ENCODE measurements at places on chromosomes 2 and 18.

GRCh38 chr2:140457483-140457882, 1673.3 kb downstream of the LRP1B start:
- DNase-seq = no peak

DNA sequence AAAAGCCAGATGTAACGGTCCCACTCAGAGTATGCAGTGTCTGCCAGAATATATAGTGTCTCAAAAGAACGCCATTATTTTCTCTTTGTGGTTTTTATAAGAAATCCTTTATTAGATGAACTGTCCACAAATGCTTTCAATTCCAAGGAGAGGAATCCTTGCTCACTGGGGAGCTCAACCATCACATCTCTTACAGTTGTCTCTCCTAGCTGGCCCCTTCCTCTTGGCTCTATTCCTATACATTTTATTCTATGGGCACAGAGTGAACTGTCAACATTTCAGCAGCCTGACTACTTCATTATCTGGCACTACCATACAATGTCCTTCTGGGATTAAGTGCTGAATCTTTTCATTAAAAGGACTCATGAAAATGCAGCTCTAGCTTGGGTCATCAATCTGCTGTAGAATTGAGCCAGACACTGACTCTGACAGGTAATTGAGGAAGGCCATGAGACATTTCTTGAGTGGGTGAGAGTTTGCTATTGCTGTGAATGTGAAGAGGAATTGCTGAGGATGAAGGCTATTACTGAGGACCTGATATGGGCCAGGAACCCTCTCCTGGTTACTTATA, 96.5 kb upstream of the THOC1 start:
- no peak for DNase-seq

DNA sequence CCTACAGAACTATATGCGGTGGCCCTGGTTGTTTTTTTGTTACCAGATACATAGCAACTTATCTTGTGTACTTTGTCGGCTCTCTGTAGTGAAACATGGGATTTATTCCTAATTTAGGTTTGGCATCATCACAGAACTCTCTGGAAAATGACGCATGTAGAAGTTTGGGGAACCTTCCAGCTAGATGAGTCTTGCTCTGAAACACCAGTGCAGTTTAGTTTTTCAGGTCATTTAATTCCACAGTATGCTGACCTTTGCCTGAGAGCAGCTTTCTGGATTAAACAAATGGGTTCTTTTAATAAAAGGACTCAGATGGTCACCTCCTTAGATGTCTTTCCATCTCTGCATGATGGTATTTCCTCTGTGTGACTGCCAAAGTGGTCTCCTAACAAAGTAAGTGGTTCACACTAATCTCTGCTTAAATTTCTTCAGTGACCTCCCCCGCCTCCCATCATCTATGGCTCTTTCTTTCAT, 39.9 kb downstream of the MYO3B start:
- DNase-seq = no peak

DNA sequence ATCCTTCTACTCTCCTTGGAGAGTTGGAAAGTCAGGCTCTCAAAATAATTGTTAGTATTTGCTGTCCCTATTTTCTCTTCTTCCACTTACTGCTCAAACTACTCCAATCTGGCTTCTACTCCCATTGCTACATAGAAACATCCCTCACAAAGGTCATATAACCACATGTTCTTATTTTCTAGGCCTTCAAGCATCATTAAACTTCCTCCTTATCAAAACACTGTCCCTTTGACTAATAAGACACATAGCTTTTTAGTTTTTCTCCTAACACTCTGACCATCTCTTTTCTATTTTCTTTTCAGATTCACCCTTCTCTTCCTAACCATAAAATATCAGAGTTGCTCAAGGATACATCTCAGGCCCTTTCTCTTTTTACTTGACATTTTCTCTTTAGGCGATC, 148.3 kb downstream of the MBD2 start:
- DNase-seq = no peak

DNA sequence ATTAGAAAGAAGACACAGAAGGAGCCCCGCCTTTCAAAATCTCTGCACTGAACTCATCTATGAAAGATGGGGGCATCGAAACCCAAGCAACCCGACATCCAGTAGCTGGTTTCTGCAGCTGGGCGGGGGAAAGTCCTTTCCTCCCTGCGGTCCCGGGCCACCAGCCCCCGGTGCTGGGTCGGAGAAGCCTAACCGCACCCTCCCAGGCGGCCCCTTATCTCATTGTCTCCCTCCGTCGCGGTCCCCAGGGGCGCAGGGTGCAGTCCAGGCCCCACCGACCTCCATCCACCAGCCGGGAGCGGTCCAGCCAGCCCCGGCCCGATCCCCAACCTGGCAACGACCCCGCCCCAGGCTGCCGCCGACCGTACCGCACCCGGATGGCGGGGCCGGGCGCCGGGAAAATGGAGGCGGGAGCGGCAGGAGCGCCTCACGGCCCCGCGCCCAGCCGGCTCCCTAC, 452 bp downstream of the RAPH1 start:
- DNase-seq = peak; percentile 69

DNA sequence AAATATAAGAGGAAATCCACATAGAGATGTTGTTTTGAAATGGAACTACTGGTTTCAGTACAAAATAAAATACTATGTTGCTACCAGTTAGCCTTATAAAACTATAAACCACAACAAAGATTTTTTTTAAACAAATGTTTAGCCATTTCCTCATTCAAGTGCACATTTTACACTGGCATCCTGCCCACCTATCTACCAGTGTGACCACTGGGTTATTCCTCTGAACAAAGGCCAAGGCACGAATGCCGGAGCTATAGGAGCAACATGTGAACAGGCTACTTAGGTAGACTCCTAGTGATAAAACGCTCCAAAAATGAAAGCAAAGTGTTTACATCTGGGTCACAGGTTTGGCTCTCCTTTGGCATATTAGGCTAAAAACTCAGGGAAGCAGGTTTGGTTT, 31.8 kb upstream of the SULT1C4 start:
- no peak for DNase-seq

DNA sequence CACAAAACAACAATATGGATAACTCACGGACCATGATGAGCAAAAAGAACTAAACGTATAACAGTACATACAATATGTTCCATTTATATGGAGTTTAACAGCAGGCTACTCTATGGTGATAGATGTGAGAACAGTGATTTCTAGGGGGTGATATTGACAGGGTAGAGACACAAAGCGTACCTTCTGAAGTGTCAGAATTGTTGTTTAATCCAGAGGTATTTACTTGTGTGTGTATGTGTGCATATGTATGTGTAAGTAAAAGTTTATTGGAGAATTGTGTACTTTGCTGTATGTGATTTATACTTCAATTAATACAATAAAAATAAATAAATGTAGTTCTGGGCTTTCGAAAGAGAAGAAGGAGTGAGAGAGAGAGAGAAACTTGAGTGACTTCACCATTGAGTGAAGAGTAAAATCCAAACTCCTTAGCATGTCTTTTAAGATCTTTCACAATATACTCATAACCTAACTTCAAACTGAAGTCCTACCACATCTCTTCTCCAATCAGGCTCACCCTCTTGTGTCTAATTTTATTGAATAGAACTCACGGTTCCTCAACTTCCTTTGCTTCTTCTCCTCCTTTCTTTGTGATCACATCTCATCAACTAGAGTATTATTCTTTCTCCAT, 126.0 kb upstream of the KLF7 start:
- DNase-seq = no peak

- DNase-seq = no peak
Observed at GRCh38 chr2:178152033-178152432, 39.8 kb downstream of the RBM45 start.

GRCh38 chr2:17615728-17616351, 75.3 kb downstream of the VSNL1 start:
- no peak for DNase-seq

DNA sequence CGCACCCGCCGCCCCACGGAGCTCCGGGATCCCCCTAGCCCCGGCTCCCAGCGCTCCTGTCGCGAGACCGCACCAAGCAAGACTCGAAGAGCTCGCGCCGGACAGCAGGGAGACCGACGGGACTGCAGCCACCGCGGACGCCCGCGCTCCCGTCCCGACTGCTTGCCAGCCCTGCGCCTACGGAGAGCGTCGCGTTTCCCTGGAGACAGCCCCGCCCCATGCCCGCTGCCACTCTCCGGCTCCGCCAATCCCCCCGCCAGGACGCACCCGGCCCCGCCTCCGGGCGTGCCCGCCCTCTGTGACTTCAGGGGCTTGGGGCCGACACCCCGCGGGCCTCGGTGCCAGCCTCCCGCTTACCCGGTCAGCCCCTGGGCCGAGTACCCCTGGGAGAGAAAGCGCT, at the start of gene ANKMY1:
ANKMY1 (minus strand) TSS at position 181 of the 400 bp plus-strand sequence. CDS start 653 bp downstream, outside the sequence.
- peak; percentile 80 for DNase-seq

GRCh38 chr2:224778474-224778877, 62.3 kb upstream of the CCDC195 start:
- peak; percentile 65 for DNase-seq

DNA sequence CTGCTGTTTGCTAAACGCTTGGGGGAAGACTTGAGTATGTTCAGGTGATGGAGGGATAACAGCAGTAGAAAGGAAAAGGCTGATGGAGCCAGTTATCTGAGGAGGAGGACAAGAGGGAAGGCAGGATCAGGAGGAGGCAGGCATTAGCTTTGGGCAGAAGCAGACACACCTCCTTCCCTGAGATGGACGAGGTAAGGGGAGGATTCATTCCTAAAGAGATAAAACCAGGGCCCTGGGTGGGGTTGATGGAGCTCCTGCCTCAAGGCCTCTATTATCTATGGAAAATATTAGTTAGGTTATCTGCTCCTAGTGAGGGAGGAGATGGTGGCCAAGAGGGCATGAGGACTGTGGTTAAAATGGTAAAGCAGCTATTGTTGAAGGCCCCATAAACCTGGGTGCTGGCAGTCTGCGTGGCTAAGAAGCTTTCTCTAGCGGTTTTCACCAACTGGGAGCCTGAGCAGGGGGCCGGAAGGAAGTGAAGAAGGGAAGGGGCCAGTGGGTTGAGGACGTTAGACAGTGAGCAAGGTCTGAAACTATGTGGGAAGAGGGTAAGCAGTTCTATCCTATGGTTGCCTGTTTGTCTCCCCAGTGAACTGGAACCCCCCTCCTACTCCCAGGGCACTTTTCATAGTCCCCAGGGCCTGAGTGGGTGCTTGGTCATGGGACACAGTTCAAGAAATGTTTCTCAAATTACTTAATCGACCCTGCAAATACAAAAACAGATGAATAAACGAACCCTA, 56.6 kb upstream of the HK2 start:
- no peak for DNase-seq

DNA sequence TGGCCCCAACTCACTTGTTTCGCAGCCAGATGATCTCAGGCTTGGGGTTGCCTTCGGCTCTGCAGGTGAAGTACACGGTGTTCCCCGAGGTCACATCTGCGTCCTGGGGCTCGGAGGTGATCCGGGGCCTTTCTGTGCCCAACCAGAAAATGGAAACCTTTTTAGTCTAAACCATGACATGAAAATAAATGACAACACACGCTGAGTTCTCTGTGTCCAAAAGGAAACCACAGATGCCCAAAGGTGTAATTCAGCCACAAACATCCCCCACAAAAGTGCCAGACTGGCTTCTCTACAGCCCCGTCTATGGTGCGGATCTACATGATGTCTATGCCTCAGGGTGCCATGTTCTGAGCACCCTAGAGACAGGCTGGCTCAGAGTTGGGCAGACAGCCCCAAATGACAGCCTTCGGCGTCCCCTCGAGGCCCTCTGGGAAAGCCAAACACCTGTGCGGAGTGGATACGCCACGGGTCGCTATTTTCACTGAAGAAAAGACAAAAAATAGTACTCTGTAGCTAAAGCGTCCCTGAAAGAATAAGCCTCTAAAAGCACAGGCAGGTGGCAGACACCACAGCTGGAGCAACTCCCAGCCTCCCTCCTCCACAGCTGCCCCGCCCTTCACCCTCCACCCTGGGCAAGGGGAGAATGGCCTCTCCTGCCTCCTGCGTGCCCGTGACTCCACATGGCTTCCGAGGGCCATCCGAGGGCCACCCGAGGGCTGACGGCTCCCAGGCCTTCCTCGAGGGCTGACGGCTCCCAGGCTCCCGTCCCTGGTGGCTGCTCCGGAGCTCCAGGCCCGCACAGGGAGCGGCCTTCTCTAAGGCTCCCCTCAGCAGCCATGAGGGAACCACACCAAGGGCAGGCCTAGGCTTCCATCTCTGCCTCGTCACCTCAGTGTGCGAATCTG, 67.1 kb downstream of the PXDN start:
- DNase-seq = no peak

- DNase-seq = no peak
Observed at GRCh38 chr2:26585100-26585499, 56.1 kb downstream of the CIB4 start.

DNA sequence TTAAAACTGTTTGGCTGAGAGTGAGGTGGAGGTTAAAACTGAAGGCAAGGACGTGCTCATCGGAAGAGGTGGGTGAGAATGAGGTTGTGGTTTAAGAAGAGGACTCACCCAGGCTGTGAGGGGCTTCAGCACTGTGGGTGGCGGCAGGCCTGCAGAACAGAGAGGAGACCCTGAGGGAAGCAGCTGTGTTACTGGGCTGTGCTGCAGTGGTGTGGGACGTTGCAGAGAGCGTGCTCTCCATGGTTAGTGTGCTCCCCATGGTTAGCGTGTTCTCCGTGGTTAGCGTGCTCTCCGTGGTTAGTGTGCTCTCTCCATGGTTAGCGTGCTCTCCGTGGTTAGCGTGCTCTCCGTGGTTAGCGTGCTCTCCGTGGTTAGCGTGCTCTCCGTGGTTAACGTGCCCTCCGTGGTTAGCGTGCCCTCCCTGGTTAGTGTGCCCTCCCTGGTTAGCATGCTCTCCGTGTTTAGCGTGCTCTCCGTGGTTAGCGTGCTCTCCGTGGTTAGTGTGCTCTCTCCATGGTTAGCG, 68.5 kb upstream of the NFATC1 start:
- no peak for DNase-seq

GRCh38 chr18:57705832-57706595, 84.4 kb upstream of the NARS1 start:
- no peak for DNase-seq

DNA sequence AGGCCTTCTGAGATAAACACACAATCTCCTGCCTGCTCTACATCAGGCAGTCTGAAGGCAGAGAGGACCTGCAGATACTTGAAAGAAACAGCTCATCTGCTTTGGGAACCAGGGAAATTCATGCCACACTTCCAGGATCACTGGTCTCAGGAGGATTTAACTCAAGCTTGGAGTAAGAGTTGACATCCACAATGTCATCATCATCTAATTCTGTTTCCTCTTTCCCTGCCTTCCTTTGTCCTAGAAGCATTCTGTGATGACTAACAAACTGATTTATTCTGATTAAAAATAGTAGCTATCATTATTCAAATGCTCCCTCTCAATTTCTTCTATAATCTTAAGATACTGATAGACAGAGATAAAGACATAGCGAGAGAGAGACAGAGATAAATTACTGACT, 766.8 kb downstream of the BCL11A start:
- no peak for DNase-seq

- no peak for DNase-seq
Observed at GRCh38 chr2:236968101-236968879, 117.4 kb upstream of the COPS8 start.
